Femur (tissue), 1 donor: ENCODE measurements at places on chromosomes 4 and X.

DNA sequence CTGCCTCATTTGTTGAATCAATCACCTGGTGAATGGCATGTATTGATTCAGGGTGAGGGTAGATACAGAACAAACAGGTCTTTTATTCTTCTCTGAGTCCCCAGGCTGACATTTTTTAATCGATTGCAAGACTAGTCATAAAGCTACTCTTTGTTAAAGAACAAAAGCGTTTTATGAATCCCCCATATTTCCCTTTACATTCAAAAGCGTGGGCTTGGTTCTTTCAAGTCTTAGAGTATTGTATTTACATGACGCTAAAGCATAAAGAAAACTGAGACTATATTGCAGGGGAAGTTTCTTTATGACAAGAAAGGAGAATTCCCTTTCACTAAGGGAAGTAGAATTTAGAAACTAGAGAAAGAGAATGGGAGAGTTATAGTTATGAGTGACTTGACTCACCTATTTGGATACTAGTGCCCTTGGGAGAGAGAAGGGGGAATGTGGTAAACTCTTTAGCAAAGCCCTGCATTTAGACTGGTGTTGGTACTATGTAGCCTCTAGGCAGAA is 69.3 kb upstream of the PDE5A start:
- no peak for DNase-seq

DNA sequence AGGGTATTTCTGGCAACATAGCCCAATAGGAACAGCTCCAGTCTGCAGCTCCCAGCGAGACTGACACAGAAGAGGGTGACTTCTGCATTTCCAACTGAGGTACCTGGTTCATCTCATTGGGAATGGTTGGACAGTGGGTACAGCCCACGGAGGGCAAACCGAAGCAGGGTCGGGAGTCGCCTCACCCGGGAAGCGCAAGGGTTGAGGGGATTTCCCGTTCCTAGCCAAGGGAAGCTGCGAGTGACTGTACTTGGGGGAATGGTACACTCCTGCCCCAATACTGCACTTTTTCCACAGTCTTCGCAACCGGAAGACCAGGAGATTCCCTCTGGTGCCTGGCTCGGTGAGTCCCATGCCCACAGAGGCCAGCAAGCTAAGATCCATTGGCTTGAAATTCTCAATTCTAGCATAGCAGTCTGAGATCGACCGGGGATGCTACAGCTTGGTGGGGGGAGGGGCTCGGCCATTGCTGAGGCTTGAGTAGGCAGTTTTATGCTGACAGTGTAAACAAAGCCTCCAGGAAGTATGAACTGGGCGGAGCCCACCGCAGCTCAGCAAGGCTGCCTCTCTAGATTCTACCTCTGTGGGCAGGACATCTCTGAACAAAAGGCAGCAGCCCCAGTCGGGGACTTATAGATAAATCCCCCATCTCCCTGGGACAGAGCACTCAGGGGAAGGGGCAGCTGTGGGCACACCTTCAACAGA is 14.0 kb upstream of the ADAD1 start:
- DNase-seq, result no peak

DNA sequence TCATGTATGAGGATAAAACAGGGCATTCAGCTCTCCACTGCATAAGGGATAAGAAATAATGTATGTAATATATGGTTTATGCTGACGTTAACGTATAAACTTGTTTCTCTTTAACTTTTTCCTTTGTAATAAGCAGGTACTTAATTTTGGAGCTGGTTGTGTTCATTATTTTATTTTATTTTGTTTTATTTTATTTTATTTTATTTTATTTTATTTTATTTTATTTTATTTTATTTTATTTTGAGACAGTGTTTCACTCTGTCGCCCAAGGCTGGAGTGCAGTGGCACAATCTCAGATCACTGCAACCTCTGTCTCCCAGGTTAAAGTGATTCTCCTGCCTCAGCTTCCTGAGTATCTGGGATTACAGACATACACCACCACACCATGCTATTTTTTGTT is 1932.6 kb upstream of the TENM3 start:
- no peak for DNase-seq

- DNase-seq, result no peak
Measured at GRCh38 chr4:73406548-73406875, 2.4 kb downstream of the ALB start.

- no peak for DNase-seq
Measured at GRCh38 chrX:107599450-107599861, 28.9 kb upstream of the PRPS1 start.

GRCh38 chr4:3419836-3420605 is 21.7 kb upstream of the HGFAC start:
- peak; percentile 15 for DNase-seq

DNA sequence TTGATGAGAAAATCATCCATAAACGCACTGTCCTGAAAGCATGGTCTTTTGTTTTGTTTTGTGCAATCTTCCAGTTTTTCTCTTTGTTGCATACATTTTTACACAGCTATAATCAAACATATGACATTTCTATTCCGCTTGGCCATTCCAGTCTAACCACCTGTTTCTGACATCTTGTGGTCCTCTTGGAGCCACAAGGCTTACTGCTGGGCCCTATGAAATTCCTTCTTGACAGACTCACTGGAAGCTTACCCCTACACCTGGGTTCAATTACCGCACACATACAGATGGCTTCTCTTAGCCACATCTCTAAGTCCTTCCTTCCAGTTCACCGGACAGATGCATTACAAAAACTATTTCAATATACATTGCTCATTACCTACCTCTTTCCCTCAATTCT is 72.4 kb downstream of the PAPSS1 start:
- no peak for DNase-seq

- DNase-seq, result peak; percentile 37
Measured at GRCh38 chrX:821327-822107, 190.9 kb downstream of the SHOX start.

GRCh38 chrX:30814978-30815377 is 74.1 kb downstream of the TAB3 start:
- DNase-seq, result no peak

GRCh38 chr4:147378780-147379179 is 102.1 kb upstream of the EDNRA start:
- DNase-seq, result no peak

DNA sequence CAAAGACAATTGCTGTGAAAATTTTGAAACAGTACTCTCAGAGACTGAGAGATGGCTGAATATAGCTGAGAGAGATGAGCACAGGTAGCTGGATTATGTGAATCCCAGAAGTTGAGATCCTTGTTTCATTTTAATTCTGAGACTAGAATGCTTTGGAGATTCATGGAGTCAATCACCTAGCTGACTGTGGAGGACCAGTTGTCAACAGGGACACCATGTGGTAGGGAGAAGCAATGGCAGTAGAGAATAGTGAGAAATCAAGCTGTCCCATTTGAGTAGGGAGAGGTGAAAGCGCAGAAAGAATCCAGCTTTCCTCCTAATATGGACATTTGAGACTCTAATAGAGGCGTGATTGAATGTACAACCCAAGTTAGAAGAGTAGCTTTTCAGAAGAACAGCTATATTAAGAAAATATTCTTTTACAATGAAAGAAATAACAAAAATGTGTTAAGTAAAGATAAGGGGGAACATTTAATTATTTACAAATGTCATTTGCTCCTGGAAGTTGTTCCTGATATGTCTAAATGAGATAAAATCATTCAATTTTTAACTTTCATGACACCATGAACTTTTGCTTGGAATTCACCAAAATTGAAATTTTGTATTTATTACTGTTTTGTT is 30.3 kb upstream of the GLRB start:
- peak; percentile 39 for DNase-seq

DNA sequence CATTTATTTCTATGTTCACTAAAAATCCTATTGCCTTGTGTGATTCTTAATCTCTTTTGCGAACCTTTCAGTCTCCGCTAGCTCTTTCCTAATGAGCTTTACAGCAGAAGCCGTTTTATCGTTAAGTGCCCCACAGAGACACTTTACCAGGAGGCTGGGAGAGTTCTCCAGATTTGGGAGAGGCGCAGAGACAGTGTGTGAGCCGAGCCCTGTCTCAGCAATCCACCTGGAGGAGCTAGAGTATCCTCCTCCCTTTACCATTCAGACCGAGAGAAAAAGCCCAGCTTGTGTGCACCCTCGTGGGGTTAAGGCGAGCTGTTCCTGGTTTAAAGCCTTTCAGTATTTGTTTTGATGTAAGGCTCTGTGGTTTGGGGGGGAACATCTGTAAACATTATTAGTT is 54.9 kb upstream of the MTM1 start:
- no peak for DNase-seq

- DNase-seq, result no peak
Measured at GRCh38 chr4:88962396-88962795, 94.6 kb downstream of the FAM13A start.

GRCh38 chrX:120251471-120252011 is 929 bp downstream of the ZBTB33 start:
- DNase-seq, result peak; percentile 37

GRCh38 chr4:182555997-182556418 is 312.8 kb downstream of the TENM3 start:
- no peak for DNase-seq

DNA sequence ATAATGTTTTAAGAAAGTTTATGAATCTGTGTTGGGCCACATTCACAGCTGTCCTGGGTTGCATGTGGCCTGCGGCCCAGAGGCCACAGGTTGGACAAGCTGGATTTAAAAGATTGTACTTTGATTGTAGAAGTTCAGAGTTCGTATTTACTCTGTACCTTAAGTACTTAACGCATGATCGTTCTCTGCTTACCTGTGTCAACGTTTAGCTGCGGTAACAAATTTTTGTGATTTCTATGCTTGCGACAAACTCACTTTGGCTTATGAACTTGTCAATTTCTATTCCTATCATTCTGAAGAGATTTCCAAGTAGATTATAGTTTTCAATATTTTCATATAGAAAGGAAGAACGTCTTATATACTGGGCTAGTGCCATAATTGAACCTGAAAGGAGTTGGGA is 285.6 kb downstream of the TENM3 start:
- no peak for DNase-seq

- no peak for DNase-seq
Measured at GRCh38 chrX:112094729-112095128, 12.2 kb upstream of the TRPC5 start.

GRCh38 chrX:74292808-74293123 is 11.2 kb upstream of the ZCCHC13 start:
- DNase-seq, result no peak

DNA sequence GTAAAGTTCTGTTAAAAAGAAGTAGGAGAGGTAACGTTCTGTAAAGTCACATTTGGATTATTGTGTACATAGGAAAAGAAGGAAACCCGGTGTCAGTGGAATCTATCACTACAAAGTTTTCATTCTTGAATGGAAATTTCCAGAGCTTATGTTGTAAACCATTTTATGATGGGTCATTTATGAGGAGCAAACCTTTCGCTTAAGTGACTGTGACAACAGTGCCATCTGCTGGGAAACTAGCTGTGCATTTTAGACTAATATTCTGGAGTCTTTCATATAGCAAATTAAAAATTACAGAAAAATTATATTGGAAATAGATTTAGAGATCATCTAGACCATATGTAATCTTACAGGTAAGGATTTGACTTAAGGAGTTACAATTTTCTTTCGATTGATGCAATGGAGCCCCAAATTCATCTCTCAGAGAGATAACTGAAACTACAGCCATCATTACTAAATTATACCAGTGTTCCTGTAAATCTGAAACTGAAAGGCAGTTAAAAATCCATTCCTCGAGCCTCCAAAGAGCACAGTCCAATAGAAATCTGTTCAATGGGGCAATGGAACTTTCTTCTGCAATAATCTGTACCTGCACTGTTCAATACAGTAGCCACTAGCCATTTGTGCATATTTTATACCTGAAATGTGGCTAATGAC is 26.9 kb downstream of the ASB9 start:
- peak; percentile 47 for DNase-seq

DNA sequence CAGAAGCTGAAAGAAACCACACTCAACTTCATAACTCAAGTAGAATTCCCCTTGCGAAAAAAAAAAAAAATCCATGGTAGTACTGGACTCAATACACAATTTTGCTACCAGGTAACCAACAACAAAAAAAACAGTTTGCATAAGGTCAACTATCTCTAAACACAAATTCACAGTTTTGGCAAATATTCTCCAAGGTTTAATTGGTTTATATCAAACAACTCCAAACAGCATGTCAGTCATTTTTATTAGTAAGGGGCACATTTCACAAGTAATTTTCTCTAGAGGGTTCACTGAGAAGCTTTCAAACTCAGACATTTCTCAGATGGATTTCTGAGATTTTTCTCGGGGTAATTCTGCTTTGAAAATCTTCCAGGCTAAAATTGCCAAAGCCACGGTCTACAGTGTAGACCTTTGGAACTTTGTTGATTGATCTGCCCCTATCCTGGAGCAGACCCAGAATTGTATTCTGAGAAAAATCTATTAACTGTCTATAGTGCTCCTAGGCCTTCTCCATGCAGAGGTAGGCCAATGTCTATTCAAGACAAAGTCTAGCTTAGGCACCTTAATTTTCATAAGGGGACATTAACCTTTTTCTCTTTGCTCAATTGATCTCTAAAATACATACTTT is 73.7 kb upstream of the NFKB1 start:
- DNase-seq, result no peak

DNA sequence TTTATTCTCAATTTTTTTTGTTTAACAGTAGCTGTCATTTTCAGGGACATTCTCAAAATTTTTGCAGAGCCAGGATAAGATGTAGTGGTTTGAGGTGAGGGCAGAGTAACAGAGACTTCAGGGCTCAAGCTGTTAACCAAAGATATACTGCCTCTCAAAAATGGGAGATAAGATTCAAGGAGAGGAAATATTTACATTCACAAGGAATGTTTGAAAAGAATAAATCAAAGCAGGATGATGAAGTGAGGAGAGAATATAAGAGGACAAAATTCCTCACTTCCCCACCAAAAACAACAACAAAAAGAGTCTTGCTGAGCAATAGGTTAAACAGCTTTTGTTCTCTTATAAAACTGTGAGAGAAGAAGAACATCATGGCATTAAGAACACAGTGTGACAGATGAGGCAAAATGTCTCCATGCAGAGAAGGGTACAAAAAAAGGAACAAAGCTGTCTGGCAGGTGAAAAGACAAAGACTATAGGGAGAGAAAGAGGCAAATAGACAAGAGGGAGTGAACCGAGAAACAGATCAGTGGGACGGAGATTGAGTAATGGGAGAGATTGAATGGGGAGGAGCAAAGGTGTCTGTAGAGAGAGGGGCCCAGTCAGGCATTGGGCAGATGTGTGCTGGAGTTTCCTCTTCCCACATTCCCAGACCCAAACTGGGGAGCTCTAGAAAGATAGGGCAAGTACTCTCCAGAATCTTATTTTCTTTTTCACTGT is 106.1 kb upstream of the TMEM150C start:
- no peak for DNase-seq

GRCh38 chrX:115183980-115184379 is 5.2 kb upstream of the RBMXL3 start:
- no peak for DNase-seq

GRCh38 chr4:138972956-138973801 is 42.4 kb upstream of the NOCT start:
- DNase-seq, result no peak

DNA sequence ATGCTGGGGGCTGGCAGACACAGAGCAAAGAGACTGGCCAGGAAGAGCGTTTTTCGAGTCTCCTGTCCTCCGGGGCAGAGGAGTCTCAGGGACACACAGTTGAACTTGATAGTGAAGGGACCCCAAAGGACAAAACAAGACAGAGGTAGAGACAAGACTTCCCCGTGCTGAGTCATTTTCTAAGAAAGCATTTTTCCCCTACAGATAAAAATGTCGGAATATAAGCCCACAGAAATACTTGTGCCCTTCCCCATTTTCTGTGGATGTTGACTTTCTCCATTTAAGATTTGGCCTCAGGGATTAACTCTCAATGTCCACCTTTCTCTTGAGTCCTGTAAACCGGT is 523 bp upstream of the BTK start:
- DNase-seq, result no peak

GRCh38 chrX:132532913-132533312 is 44.1 kb upstream of the MBNL3 start:
- no peak for DNase-seq
